ENCODE measurements at places on chromosomes 7 and 10.

DNA sequence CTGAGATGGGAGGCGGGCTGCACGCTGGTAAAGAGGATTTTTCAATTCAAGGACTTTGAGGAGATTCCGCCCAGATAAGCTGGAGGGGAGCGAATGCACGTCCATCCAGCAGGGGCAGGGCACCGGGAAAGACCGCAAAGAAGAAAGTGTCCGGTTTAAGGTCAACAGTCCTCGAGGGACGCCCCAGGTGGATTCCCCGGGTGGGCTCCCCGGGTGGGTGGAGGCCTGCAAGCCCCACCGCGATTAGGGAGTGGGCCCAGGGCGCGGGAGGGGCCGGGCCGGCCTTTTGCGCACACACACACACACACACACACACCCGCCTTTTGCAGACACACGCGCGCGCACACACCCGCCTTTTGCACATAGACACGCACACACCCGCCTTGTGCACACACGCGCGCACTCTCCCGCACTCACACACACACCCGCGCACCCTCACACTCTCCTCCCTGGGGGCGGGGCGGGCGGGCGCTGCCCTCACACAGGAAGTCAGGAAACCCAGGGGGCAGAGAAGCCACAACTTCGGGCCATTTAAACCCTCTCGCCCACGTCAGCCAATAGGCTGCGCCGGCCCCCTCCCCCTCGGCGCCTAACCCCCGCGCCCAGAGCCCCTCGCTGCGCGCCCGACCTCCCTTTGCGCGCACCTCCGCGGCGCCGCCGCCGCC, 615 bp downstream of the ARHGAP12 start:
- DNase-seq: peak; percentile 62

GRCh38 chr7:53940483-53940882, 601.7 kb upstream of the VSTM2A start:
- no peak for DNase-seq

- DNase-seq: no peak
These were observed 241.9 kb downstream of the FOXP2 start for GRCh38 chr7:114656466-114656865.

- DNase-seq: peak; percentile 39
These were observed 338.0 kb upstream of the MKI67 start for GRCh38 chr10:128463991-128464760.

GRCh38 chr7:2202361-2202761, 30.4 kb downstream of the MAD1L1 start:
- DNase-seq: no peak

- DNase-seq: no peak
These were observed 45.9 kb upstream of the ANTXRL start for GRCh38 chr10:46240684-46241565.

GRCh38 chr10:49558190-49558589, 19.3 kb upstream of the ERCC6 start:
- no peak for DNase-seq

GRCh38 chr7:25087855-25088254, 37.2 kb downstream of the CYCS start:
- no peak for DNase-seq

DNA sequence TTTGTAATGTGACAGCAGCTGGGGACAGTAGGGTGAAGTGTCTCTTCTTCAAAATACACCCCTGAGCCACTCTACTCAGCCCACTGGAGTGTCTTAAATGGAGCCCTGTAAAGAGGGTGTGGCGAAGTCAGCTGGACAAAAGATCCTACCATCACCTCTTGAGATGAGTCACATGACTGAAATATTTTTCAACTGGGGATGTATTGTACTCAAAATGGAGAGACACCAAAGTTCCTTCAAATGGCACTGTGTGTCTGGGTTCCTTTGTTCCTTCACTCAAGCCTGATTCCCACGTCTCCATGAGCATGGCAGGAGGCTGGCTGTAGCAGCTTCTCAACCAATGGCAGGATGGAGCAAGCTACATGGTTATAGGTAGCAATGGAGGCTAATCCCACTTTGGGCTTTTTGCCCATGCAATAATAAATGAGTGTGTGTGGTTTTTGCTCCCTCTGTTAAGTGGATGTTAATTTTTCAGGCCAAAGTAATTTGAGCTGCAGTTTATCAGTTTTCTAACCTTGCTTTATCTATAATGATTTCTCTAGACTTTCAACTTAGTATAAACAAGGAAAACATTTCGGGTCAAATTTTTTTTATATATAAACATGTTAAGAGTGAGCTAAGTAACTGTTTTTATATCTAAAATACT, 68.2 kb downstream of the CLEC2L start:
- DNase-seq: no peak

- peak; percentile 69 for DNase-seq
These were observed 40.3 kb upstream of the GNAT3 start for GRCh38 chr7:80552031-80552694.

- DNase-seq: no peak
These were observed 114.9 kb downstream of the BUB3 start for GRCh38 chr10:123269017-123269552.

- DNase-seq: no peak
These were observed 10.3 kb upstream of the HSPB1 start for GRCh38 chr7:76292213-76292573.

GRCh38 chr10:108583877-108584276, 1339.4 kb downstream of the XPNPEP1 start:
- DNase-seq: no peak

- no peak for DNase-seq
These were observed 31.0 kb downstream of the FRMPD2 start for GRCh38 chr10:48243487-48243886.

DNA sequence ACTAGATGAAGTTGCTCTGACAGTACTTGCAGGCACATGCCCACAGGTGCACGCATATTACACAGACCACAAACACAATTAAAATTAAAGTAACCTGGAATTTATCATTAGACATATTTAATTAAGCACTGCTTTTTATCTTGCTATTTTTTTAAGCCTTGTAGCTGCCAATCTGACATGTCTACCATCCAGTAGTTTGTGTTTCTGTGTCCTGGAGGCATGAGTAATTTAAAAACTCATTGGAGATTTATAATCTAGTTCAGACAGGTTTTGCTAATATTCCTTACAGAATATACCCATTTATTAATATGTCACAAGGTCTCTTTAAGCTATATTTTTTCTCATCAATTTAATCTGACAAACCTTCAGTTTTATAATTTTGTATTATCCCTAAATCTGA, 445.0 kb upstream of the KLF6 start:
- DNase-seq: no peak

DNA sequence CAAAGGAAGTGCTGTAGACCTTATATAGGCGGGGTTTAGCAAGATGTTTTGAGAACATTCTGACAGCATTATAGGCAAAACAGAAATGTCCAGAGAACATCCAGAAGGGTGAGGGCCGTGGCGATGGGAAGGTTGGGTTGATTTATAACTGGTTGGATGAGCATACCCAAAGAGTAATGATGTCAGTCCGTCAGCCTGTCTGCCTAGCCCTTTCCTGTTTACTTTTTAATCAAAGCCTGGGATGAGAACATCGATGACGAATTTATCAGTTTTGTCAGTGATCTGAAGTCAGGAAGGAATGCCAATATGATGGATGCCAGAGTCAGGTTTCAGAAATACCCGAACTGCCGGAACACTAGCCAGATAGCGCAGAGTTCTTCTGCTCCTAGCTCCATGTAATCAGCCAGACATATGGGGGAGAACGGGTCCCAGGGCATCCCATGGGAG, 33.8 kb upstream of the TRIM8 start:
- no peak for DNase-seq

- DNase-seq: no peak
These were observed 146.6 kb downstream of the RAPGEF5 start for GRCh38 chr7:22210355-22210754.

GRCh38 chr7:86991093-86991769, 68.2 kb downstream of the ELAPOR2 start:
- DNase-seq: no peak

DNA sequence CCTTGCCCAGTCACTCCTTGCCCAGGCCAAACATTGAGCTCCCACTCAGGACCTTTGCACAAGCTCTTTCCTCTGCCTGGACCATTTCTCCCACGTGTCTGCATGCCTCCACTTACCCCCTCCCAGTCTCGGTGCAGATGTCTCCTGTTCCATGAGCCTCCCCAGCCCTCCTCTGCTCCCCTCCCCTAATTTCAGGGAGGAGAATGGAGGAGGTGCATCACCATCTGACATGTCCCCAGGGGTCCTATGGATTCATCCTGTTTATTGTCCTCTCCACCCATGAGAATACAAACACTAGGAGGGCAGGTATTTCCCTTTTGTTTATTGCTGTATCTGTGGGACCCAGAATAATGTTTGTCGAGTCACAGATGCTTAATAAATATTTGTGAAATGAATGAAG, 8.6 kb upstream of the GRID2IP start:
- DNase-seq: no peak

- no peak for DNase-seq
These were observed 83.9 kb downstream of the BAMBI start for GRCh38 chr10:28761084-28761846.

GRCh38 chr7:42930889-42931288, 1.1 kb downstream of the PSMA2 start:
- no peak for DNase-seq

- DNase-seq: no peak
These were observed 516.0 kb downstream of the REEP3 start for GRCh38 chr10:64037071-64037661.

DNA sequence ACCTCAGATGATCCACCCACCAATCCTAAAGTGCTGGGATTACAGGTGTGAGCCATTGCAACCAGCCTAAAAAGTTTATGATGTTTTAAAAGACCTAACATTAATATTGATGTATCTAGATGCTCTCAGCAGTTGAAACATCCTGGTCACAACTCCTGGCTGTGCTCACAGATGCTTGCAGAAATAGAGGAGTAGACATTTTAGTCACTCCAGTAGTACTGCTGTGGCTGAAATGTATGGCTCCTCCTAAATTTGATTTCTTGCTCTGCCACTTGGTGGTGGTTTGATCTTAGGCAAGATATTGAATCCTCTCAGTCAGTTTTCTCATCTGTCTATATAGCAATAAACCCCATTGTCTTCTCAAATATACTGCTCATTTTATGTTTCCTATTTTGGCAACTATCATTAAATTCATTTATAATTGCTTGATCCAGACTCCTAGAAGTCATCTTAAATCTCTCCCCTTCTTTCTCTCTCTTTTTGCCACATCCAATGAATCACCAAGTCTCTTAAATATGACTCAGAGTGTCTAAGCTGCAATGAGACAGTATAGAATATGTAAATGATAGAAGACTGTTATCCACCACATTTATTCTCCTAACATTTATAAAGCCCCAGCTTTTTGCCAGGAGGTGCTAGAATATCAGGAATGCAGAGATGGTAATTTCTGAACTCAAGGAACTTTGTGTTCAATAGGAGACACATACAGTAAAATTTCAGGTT, 78.1 kb upstream of the NRBF2 start:
- peak; percentile 6 for DNase-seq
